ENCODE measurements at places on chromosomes 1 and 21.

GRCh38 chr1:37661401-37661800, 26.7 kb upstream of the RSPO1 start:
- DNase-seq, result no peak

GRCh38 chr1:100184536-100184935, 6.5 kb upstream of the LRRC39 start:
- no peak for DNase-seq

GRCh38 chr1:181936269-181936668, 125.2 kb downstream of the ZNF648 start:
- no peak for DNase-seq

GRCh38 chr1:208525417-208525816, 281.2 kb upstream of the PLXNA2 start:
- DNase-seq, result no peak

DNA sequence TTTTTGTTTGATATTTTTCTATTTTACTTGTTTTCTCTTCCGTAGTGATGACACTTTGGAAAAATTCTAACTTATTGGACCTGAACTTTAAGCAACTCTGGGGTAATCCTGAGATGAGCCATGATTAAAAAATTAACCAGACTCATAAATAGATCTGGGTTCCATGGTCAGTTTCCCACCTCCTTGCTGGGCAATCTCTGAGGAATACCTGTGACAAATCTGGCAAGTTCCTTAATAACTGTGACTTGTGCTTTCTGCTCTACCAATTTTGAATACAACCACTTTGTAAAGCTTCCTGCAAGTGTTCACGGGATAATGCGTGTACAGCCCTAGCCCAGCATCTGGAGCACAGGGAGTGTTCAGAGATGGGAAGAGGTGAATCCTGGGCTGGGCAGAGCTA, 3.3 kb downstream of the OVGP1 start:
- no peak for DNase-seq

DNA sequence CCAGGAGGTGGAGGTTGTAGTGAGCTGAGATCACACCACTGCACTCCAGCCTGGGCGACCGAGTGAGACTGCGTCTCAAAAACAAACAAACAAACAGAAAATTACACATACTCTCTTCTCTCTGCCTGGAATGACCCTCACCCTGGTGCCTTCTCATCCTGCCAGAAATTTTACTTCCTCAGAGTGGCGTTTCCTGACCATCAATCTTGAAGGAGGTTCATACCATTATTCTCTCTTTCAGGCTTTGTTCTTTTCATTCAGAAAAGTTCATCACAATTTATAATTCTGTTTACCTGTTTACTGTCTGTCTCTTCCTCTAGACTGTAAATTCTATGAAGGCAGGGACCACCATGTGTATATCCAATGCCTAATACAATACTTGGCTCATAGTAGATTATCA, 79.3 kb downstream of the RPS6KA1 start:
- DNase-seq, result no peak

- no peak for DNase-seq
Observed at GRCh38 chr21:34836933-34837505, 168.2 kb downstream of the CLIC6 start.

DNA sequence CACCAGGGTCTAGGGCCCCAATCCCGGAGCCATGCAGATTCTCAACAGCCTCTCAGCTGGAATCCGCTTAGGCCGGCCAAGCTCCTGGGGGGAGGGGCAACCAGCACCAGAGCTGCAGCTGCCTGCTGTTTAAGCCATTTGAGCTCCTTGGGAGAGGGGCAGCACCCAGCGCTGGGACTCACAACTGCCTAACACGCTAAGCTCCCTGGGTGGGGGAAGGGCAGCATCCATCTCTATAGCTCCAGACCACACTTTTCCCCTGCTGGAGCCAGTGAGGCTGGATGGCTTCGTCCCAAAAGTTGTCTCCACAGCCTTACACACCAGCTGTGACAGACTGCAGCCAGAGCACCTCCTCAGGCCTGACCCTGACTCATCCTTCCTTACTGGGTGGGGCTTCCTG, 6.9 kb upstream of the PTGFR start:
- no peak for DNase-seq
